GM13976 (cell line): ENCODE measurements at places on chromosomes 6 and 20.

DNA sequence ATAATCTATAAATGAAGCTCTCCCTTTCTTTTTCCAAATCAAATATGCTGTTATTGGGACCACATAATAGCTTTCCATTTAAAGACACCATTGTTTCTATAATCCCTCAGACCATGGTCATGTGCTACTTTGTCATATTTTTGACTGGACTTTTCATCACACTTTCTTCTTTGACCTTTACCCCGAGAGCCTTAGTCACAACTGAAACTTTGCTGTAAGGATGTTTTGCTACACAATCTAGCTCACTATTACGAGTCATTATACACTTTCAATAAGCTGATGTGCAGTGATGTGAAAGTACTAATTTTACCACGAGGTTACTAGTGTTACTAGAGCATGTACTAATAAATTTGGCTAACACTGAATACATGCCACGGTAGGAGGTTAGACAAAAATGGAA lies 367.2 kb upstream of the RUNX2 start:
- DNase-seq: no peak

- DNase-seq: no peak
These were observed 38.9 kb downstream of the HECA start for GRCh38 chr6:139173822-139174221.

DNA sequence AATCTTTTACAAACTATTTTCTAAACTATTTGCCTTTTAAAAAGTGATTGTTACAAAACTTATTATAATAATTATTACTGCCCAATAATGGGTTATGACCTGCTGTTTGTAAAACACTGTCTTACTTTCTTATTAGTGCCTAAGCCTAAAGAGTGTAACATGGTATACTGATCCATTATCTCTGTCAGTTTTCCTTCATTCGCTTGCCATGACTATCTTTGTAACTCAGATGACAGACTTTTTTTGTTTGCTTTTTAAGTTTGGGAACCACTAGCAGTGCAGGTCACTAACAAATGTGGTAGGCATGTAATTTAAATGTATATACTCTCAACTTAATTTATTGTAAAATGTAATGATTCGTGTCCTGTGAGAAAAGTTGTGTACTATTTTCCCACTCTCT lies 9.9 kb upstream of the TFB1M start:
- DNase-seq: no peak

DNA sequence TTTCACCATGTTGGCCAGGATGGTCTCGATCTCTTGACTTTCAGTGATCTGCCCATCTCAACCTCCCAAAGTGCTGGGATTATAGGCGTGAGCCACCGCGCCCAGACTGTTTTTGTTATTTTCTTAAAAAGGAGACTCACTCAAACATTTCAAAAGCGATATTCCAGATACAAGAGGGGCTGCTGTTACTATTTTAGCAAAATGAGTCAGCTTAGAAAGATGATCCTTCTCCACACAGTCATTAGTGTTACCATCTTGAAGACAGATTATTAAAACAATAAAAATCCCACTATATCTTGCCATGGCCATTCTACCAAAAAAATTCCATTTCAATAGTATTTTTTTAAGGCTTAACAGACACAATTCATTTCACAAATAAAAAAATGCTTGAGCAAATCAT lies 102.8 kb downstream of the PREP start:
- no peak for DNase-seq
